ENCODE measurements at places on chromosomes 3 and 15. TPM values are rescaled to one million over a fixed set of nuclear protein-coding genes. Genes with fewer than 3 reads are reported as not detected.

Gene WWTR1
- 24.1 TPM for total RNA-seq

Gene TMIE
- under 0.01 TPM for total RNA-seq

Gene RAP2B
- total RNA-seq = 31.4 TPM

Gene HTR3E
- not detected for total RNA-seq

Gene FNDC3B
- total RNA-seq = 74.1 TPM

Gene ITIH1
- not detected for total RNA-seq

Gene RHO
- total RNA-seq = not detected

Gene ACKR4
- 1.5 TPM for total RNA-seq

Gene ADAMTS7
- 1.2 TPM for total RNA-seq

Gene LRRN1
- total RNA-seq = not detected

Gene GOLGA6A
- total RNA-seq = not detected

Gene FBXL2
- total RNA-seq = 29.0 TPM

Gene PAK6
- under 0.01 TPM for total RNA-seq

Gene ARGFX
- not detected for total RNA-seq

Gene TMEM41A
- 10.1 TPM for total RNA-seq

Gene NANOGP8
- not detected for total RNA-seq

Gene AEN
- total RNA-seq = 85.1 TPM

Gene ZNF620
- total RNA-seq = 0.87 TPM

Gene HRG
- total RNA-seq = not detected

Gene TMCC1
- 11.0 TPM for total RNA-seq

Gene GOLGA8Q
- total RNA-seq = 2.2 TPM

Gene DPPA2
- total RNA-seq = not detected

Gene ASB14
- total RNA-seq = under 0.01 TPM

Gene A4GNT
- not detected for total RNA-seq

Gene SERPINI2
- total RNA-seq = not detected

Gene SLC28A1
- 0.12 TPM for total RNA-seq

Gene ADCY5
- 0.22 TPM for total RNA-seq

Gene PLCH1
- total RNA-seq = 0.11 TPM

Gene TLR9
- under 0.01 TPM for total RNA-seq

All from uterine smooth muscle cell (primary cell).